GM12878 (cell line): ENCODE measurements at places on chromosomes 12 and 14. TPM values are rescaled to one million over a fixed set of nuclear protein-coding genes. Genes with fewer than 3 reads are reported as not detected.
A peak's percentile ranks its signal among the peaks of the same experiment; 100 is the strongest.

DNA sequence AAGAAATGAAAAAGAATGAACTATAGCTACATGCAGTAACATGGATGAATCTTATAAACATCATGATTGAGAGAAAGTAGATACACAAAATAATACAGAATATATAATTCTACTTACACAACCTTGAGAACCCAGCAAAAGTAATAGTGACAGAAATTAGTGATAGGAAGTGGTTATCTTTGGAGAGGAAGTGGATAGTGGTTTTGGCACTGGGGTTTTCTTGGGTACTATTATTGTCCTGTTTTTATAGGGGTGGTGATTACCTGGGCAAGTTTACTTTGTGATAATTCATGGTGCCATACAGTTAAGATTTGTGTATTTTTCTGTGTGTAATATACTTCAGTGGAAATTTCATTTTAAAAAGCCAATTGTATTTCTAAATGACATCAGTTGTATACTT lies 352.7 kb downstream of the AEBP2 start:
- no peak overlapping the region for H3K4me3 ChIP-seq
- no peak for DNase-seq
- no peaks in the 10 kb centered on the region for H3K4me1 ChIP-seq
- no peak overlapping the region for H3K27ac ChIP-seq
- no peaks in the 10 kb centered on the region for H3K36me3 ChIP-seq

DNA sequence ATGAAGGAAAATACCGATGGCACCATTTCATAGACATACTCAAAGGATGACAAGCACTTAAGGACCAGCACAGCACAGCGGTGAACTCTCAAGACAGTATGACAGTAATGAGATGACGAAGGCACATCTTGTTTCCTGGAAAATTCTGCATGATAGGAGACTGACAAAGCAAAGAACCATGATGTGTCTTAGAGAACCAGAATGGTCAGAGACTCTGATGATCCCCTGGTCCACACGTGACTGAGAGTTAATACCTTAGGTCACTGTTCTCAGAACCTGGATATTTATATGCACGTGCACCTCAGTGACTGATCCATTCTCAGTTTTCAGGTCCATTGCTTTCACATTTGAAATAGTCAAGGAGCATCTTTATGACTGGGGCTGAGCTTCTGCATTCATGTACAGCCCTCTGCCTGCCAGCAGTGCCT lies 35.3 kb downstream of the PROX2 start:
- peaks cover 53% of the 10 kb centered on the region for H3K4me1 ChIP-seq
- no peak for DNase-seq
- no peaks in the 10 kb centered on the region; the same call in 1 of the 2 replicates for H3K36me3 ChIP-seq

- no peak overlapping the region for H3K27ac ChIP-seq
- no peaks in the 10 kb centered on the region for H3K27me3 ChIP-seq
- no peaks in the 10 kb centered on the region for H3K36me3 ChIP-seq
- no peak for DNase-seq
Measured at GRCh38 chr12:129127771-129128170, 274.5 kb downstream of the GLT1D1 start.

DNA sequence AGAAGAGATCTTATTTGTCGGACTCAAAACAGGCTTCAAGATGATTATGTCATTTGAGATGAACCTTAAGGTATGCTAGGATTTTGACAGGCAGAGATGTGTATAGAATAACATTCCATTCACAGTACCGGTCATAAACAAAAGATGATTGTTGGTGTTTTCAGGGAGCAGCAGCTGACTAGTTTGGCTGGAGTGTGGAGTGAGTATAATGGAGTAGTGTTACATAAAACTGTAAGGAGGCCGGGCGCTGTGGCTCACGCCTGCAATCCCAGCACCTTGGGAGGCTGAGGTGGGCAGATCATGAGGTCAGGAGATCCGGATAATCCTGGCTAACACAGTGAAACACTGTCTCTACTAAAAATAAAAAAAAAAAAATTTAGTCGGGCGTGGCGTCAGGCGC lies 23.9 kb downstream of the SERPINA10 start:
- H3K4me3 ChIP-seq: no peak overlapping the region
- no peaks in the 10 kb centered on the region for H3K27me3 ChIP-seq
- H3K27ac ChIP-seq: no peak overlapping the region
- H3K4me1 ChIP-seq: no peaks in the 10 kb centered on the region
- no peaks in the 10 kb centered on the region for H3K36me3 ChIP-seq
- no peak for DNase-seq

DNA sequence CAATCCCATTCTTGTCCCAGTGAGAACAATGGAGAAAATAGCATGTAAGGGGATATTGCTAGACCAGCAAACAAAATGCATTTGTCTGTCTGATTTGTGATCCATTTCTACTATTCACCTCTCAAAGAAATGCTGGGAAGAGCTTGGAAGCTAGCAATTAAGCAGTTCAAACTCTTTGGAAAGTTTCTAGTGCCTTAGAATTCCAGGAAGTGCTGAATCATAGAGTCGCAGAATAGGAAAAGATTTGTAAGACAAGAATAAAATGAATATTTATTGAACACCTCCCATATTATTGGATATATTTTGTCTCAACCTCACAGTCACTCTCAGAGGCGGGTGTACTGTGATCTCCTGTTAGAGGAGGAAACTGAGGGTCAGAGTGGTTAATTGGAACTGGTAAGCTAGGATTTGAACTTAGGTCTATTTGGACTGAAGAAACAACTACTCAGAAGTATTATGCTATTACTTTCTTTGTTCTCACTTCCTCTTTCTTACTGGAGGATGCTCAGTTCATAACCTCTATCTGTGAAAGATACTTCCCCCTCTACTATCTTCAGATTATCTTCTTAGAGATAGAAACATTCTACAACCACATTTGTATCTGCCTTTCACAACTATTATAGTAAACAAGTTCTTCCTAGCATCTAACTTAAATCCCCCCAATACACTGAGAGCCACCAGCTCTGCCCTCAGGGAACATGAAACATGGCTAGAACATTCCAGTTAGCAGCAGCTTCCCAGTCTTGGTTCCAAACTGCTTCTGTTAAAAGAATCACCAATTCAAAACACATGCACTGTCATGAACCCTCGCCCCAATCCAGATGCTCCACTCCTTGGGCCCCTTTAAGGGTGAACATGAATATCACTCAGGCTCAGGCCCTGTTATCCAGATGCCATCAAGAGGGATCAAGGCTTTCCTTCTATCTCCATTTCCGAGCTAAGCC lies 64.2 kb downstream of the DRAM1 start:
- no peak for DNase-seq
- H3K27ac ChIP-seq: peak overlapping the region; percentile 68
- H3K4me1 ChIP-seq: peaks cover 55% of the 10 kb centered on the region
- H3K36me3 ChIP-seq: peaks cover 35% of the 10 kb centered on the region
- H3K27me3 ChIP-seq: no peaks in the 10 kb centered on the region

Gene CACNA1C
- 0.13 TPM in 1 of 2 replicates, not detected in the other for total RNA-seq

DNA sequence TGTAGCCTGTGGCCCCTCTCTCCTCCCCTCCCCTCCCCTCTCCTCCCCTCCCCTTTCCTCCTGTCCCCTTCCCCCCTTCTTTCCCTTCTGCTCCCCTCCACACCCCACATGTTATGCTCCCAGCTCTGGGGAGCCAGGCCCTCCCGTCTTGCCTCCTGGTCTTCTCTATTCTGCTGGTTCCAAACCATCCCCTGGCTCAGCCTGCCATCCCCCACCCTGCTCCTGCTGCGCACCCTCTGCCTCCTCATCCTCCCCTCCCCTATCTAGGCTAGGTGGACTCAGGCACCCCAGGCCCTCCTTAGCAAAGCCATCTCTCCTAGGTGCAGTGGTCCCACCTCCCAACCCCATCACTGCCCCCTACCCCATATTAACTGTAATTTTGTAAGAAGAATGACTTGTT lies 99.5 kb downstream of the CALM1 start:
- H3K36me3 ChIP-seq: no peaks in the 10 kb centered on the region
- H3K27me3 ChIP-seq: no peaks in the 10 kb centered on the region
- H3K27ac ChIP-seq: no peak overlapping the region
- DNase-seq: no peak

GRCh38 chr12:2291182-2291832 lies 238.5 kb downstream of the CACNA1C start:
- H3K27me3 ChIP-seq: no peaks in the 10 kb centered on the region
- no peaks in the 10 kb centered on the region for H3K36me3 ChIP-seq
- no peak overlapping the region for H3K4me3 ChIP-seq

Gene SRSF9
- 231 and 241 TPM in 2 replicates for total RNA-seq

- no peak for DNase-seq
- no peaks in the 10 kb centered on the region for H3K36me3 ChIP-seq
- H3K27ac ChIP-seq: no peak within 1 kb of the TSS
- no peaks in the 10 kb centered on the region for H3K4me1 ChIP-seq
- H3K27me3 ChIP-seq: 0 out of 2 replicates have a peak, but pooled peaks cover 3% of the 10 kb centered on the region
- H3K4me3 ChIP-seq: no peak within 1 kb of the TSS
Measured at GRCh38 chr12:52651726-52652261, at the start of gene KRT2. Gene KRT2, minus strand, starts transcription at chr12:52652211. Its CDS starts 69 bp downstream, at chr12:52652142.

Gene LRRC10
- not detected in 2 replicates for total RNA-seq

Gene GCH1
- 36.8 and 39.1 TPM in 2 replicates for total RNA-seq

DNA sequence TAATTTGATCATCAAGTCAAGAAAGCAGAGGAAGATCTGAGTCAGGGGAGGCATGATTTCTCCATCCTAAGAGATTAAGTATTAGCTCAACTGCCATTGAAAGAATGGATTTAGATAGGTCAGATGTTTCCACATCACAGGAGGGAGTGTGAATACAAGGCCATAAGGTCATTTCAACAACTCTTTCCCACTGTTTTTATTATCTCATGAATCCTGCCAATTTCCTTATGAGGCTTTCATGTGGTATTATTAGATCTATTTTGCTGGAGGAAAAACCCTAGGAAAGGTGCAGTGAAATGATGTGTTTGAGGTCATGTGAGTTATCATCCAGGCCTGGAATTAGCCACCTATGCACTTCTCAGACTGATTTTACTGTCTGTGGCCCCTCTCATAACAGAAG lies 269.0 kb downstream of the NOVA1 start:
- H3K36me3 ChIP-seq: no peaks in the 10 kb centered on the region
- H3K27me3 ChIP-seq: no peaks in the 10 kb centered on the region
- DNase-seq: no peak
- no peak overlapping the region for H3K27ac ChIP-seq

- peak overlapping the region; percentile 77 for H3K27ac ChIP-seq
- DNase-seq: no peak
- no peaks in the 10 kb centered on the region for H3K27me3 ChIP-seq
- H3K4me3 ChIP-seq: peak overlapping the region; percentile 68
- no peaks in the 10 kb centered on the region; the same call in 1 of the 2 replicates for H3K4me1 ChIP-seq
- no peaks in the 10 kb centered on the region for H3K36me3 ChIP-seq
Measured at GRCh38 chr12:121352682-121353018, 439 bp upstream of the ANAPC5 start.

GRCh38 chr12:5520831-5521230 lies 88.9 kb downstream of the NTF3 start:
- no peak overlapping the region for H3K4me3 ChIP-seq
- H3K27ac ChIP-seq: no peak overlapping the region
- H3K36me3 ChIP-seq: no peaks in the 10 kb centered on the region
- no peaks in the 10 kb centered on the region for H3K27me3 ChIP-seq

GRCh38 chr14:86858591-86858990 lies 1134.4 kb downstream of the GALC start:
- DNase-seq: no peak
- H3K4me1 ChIP-seq: no peaks in the 10 kb centered on the region
- no peak overlapping the region for H3K27ac ChIP-seq
- H3K27me3 ChIP-seq: no peaks in the 10 kb centered on the region
